Chondrocyte (in vitro differentiated cells): ENCODE measurements at places on chromosomes 7 and 10. TPM values are rescaled to one million over a fixed set of nuclear protein-coding genes. Genes with fewer than 3 reads are reported as not detected.

DNA sequence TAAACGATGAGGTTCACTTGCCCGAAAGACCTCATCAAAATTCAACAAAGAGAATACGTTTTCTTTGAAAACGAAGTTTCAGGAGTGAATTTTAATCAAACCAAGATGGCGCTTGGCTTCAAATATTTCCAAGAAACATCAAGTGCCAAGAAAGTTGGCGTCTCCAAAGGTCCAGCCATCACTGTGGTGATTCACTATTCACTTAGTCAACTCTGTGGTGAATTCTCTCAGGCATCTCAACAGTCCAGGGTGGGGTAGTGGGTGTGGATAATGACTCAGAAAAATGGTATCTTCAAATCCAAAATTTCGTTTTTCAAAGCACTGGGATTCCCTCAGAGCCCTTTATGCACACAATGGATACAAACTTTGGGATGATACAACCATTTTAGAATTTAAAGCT lies 133.1 kb downstream of the SVIL start:
- peaks cover 22% of the 10 kb centered on the region for H3K36me3 ChIP-seq
- H3K4me1 ChIP-seq = peaks cover 10% of the 10 kb centered on the region
- H3K27ac ChIP-seq = peak overlapping the region; percentile 12
- H3K4me3 ChIP-seq = no peak overlapping the region
- H3K27me3 ChIP-seq = no peaks in the 10 kb centered on the region

GRCh38 chr7:80161466-80161865 lies 26.8 kb downstream of the GNAI1 start:
- H3K27me3 ChIP-seq = no peaks in the 10 kb centered on the region
- no peak overlapping the region for H3K4me3 ChIP-seq
- no peak overlapping the region for H3K27ac ChIP-seq
- H3K4me1 ChIP-seq = peaks cover 28% of the 10 kb centered on the region
- no peak for DNase-seq

- DNase-seq = no peak
- H3K27ac ChIP-seq = no peak overlapping the region
- no peaks in the 10 kb centered on the region for H3K4me1 ChIP-seq
- no peak overlapping the region for H3K4me3 ChIP-seq
Measured at GRCh38 chr7:132904209-132904608, 177.7 kb downstream of the CHCHD3 start.

DNA sequence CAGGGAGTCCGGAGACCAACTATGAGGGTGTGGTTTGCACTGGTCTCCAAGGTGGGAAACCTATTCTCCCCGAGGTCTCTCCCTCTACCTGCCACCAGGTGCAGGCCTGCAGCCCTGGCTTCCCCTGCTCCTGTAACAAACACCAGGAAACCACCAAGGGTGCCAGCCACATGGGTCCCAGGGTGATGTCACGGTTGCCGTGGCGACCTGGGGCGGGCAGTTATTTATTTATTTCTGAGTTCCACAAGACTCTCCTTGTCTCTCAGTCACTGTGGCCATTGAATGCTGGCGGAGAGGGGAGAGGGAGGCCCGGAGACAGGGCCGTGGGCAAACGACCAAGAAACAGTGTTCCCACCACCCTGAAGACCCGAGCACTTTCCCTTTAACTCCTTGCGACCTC lies 27.0 kb downstream of the MMD2 start:
- no peaks in the 10 kb centered on the region for H3K4me1 ChIP-seq
- H3K36me3 ChIP-seq = no peaks in the 10 kb centered on the region
- no peak overlapping the region for H3K27ac ChIP-seq

DNA sequence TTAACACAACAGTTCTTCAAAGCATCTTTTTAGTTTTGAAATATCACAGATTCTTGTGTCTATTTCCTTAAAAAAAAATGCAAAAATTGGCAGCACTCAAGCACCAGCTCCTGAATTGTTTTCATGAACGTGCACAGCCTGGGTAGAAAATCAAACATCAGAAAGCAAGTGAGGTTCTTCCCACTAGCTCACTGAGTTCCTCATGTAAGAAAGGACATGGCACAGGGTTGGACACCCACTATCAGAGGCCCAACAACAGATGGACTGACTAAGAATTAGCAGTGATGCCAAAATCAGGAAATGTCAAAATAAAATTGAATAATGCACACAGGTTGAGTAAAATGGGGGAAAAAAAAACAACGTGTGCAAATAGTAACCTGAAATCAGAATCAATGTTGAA lies 146.8 kb downstream of the PCLO start:
- peaks cover 2% of the 10 kb centered on the region for H3K4me1 ChIP-seq
- no peak overlapping the region for H3K27ac ChIP-seq
- no peaks in the 10 kb centered on the region for H3K27me3 ChIP-seq
- no peak for DNase-seq

DNA sequence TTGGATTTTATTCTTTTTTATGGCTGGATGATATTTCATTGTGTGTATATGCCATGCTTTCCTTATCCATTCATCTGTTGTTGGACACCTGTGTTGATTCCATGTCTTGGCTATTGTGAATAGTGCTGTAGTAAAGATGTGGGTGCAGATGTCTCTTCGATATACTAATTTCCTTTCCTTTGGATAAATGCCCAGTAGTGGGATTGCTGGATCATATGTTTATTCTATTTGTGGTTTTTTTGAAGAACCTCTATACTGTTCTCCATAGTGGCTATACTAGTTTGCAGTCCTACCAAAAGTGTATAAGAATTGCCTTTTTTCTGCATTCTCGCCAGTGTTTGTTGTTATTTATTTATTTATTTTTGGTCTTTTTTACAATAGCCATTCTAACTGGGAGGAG lies 159.8 kb downstream of the WNT2 start:
- H3K4me1 ChIP-seq = peaks cover 21% of the 10 kb centered on the region
- H3K36me3 ChIP-seq = peaks cover 12% of the 10 kb centered on the region
- H3K27ac ChIP-seq = no peak overlapping the region
- no peak for DNase-seq
- H3K27me3 ChIP-seq = no peaks in the 10 kb centered on the region

The NKX2-3 gene
- not detected in 3 replicates for total RNA-seq
